ENCODE measurements at places on chromosomes 7 and 10.

GRCh38 chr7:67678419-67678818 is 681.8 kb downstream of the TYW1 start:
- no peak for DNase-seq

DNA sequence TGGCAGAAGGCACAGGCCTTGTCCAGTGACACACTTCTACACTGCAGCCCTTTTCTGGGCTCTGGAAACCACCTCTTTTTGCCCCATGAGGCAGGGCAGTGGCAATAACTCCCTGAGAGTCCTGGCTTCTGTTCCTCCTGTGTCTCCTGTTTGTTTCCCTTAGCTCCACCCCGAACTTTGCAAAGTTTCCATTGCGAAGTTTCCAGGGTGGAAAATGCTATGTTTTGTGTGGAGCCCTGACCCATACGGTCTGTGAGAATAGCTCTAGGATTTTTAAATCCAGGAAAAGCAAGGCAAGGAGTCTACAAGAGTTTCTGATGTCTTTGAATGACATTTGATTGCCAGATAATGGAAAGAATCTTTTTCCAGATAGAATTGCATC is 92.2 kb upstream of the AKR1E2 start:
- DNase-seq = no peak

DNA sequence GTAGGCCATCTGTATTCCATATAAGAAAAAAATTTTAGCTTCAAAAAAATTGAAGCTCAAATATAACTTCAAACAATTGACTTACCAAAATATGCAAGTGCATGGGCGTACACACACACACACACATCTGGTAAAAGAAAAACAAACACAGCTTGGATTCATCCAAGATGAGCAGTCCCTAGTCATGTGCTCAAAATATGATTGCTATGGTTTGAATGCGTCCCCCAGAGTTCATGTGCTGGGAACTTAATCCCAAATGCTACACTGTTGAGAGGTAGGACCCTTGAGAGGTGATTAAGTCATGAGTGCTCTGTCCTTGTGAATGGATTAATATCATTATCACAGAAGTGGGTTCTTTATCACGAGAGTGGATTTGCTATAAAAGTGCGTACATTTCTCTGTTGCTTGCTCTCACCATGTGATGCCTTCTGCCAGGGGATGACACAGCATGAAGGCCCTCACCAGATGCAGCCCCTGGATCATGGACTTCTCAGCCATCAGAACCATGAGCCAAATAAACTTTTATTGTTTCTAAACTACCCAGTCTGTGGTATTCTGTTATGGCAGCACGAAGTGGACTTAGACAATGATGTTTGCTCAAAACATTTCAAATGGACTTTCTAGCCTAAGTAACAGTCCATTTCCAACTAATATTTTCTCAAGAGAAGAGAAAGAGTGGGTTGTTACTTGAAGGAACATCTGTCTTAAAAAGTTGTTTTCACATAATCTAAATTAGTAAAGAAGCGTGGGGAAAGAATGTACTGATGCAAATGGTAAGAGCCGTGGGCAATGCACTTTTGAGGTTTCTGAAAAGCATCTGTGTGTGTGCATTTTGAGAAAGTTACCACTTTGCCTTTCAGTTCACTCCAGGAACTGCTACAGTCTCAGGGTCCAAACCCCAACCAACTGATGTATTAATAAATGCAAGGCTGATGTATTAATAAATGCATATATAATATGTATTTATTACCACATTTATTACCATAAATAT is 15.1 kb upstream of the SVIL start:
- DNase-seq = no peak

DNA sequence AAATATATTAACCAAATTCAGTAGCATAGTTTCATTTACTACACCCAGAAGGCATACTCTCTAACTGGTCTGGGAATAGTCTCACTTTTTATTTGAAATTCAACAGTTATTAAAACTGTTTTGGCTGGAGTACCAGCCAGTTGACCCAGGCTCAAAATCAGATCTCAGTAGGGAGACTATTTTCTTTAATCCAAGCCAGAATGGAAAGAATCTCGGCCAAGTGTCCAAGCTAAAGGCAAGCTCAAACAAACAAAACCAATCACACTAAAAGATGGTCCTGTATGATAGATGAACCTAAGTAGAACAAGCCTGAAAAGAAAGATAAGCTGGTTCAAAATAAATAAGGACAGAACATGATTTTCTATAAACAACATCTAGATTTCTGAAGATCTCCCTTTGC is 259.6 kb upstream of the POM121L12 start:
- DNase-seq = no peak

DNA sequence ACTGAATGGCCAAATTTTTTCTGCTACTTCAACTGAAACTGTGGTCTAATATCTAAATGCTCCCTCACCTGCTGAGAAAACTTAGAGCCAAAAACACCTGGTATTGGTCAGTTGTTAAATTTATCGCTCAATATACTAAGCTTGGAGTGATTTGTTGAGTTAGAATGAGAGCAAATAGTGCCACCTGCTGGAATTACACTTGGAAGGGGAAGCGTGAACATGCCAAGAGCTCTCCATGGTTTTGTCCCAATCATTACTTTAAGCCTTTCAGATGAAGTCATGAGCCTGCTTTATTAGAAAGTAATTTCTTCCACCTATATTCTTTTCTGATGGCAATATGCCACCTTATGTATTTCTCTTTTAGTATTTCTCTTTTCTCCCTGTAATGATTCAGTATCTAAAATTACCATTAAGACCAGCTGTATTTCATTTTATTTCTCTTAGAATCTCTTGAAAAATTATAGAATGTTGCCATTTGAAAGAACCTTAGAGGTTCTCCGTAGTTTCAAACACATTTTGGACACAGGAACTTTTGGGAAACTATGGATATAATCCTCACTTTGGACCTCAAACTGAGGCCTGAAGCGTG is 447.8 kb upstream of the C7orf33 start:
- no peak for DNase-seq

DNA sequence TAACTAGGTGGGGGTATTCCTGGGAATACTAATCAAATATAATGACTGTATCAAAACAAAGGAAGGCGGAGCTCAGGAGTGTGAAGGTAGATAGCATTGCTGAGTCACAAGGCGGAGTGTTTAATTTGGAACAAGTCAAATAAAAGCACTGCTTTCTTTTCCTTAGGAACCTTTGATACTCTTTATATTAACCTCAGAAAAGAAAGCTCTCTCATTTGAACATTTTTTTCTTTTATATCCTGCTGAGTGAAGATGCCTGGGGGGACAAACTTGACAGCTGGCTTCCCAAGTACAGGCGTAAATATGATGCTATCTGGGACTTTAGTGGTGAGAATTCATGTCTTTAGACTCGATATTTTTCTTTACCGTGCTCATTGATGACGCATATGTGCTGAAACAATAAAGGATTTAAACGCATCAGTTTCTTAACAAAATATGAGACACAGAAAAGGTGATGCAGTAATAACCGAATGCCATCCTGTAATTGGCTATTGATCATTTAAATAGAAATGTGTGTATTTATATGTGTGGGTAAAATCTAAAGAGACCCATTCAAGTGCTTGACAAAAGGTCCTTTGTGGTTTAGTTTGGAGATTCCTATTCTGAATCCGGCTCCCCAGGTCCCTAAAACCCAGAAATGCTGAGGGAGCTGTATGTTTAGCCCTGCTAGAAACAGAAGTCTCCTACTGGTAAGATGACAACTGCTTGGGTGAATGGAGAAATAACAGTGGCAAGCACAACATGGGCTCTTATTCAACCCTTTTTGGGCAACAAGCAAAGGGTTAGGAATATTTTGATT is 102.7 kb downstream of the PRTFDC1 start:
- DNase-seq = no peak

GRCh38 chr10:124530215-124530665 is 68.6 kb downstream of the LHPP start:
- peak; percentile 86 for DNase-seq

DNA sequence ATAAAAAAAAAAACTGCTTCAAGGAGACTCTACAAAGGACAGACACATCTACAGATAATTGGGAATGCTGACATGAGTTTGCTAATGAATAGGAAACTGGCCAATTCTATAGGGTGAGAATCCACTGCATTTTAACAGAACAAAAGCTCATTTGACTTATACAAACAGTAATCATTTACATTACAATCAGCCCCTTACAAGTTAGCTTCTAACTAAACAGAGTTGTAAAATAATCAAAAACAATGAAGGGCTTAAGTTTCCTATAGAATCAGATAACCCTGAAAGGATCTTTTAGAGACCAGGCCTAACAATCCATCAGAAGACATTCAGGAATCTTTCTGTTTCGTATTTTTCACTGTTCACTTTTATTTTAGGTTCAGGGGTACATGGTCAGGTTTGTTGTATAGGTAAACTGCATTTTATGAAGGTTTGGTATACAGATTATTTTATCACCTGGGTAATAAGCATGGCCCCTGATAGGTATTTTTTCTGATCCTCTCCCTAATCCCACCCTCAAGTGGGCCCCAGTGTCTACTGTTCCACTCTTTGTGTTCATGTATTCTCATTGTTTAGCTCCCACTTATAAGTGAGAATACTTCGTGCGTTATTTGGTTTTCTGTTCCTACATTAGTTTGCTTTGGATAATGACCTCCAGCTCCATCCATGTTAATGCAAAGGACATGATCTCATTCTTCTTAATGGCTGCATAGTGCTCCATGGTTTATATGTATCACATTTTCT is 131.3 kb upstream of the NOBOX start:
- DNase-seq = no peak

GRCh38 chr7:151426904-151427704 is 12.8 kb downstream of the CRYGN start:
- no peak for DNase-seq

DNA sequence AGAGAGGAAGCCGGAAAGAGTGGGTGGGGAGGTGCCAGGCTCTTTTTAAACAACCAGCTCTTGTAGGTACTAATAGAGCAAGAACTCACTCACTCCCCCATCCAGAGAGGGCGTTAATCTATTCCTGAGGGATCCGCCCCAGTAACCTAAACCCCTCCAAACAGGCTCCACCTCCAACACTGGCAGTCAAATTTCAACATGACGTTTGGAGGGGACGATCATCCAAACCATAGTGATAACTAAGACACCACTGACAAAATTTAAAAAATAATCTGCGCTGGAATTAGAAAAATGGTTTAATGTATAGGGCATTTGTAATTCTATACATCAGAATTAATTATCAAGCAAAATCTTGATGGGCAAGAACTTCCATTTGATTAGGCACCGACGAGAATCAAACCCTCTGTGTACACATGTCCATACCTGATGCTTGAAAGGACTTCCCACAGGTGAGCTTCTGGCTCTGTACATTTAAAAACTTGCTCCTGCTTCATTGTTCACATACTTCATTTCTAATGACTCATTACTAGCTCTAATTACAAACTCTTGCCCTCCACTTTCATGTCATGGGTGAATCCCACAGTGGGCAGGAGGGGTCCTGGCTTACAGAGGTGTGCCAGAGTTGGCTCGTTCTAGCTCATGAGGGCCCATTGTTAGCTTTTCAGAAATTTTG is 20.6 kb upstream of the KDM7A start:
- DNase-seq = no peak

- DNase-seq = no peak
Measured at GRCh38 chr10:17088118-17088806, 41.3 kb downstream of the CUBN start.

GRCh38 chr7:129779602-129780256 is 168.2 kb downstream of the NRF1 start:
- DNase-seq = no peak

DNA sequence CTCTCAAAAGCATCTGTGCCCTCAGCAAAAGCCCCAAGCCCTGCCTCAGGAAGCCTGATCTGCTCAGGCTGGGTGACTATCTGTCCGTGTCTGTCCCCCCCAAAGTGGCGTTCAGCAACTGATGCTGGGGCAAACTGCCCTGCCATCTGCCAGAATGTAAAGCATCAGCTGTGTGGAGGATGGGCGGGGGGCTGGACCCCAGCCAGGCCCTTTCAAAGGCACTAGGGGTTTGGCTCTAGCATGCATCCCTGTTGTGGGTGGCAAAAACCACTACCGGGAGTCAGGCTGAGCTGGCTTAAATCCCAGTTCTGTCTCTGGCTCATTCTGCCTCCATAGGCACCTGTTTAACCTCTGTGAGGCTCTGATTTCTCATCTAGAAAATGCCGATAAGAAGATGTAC is 35.5 kb downstream of the GPRIN2 start:
- DNase-seq = no peak

- DNase-seq = no peak
Measured at GRCh38 chr10:43964486-43964885, 315.8 kb upstream of the ZNF32 start.

- no peak for DNase-seq
Measured at GRCh38 chr7:51033727-51034520, 251.2 kb upstream of the GRB10 start.

GRCh38 chr10:110093722-110094121 is 85.9 kb downstream of the ADD3 start:
- DNase-seq = no peak

- no peak for DNase-seq
Measured at GRCh38 chr10:30387646-30388243, 38.7 kb upstream of the MTPAP start.

DNA sequence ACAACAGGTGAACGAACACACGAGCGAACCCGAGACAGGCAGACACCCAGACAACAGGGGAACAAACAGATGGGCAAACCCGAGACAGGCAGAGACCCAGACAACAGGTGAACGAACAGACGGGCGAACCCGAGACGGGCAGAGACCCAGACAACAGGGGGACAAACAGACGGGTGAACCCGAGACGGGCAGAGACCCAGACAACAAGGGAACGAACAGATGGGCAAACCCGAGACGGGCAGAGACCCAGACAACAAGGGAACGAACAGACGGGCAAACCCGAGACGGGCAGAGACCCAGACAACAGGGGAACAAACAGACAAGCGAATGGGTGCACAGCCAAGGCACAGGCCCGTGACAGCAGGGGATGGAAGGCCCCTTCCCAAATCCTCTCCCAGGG is 264.7 kb downstream of the ELFN1 start:
- DNase-seq = no peak

DNA sequence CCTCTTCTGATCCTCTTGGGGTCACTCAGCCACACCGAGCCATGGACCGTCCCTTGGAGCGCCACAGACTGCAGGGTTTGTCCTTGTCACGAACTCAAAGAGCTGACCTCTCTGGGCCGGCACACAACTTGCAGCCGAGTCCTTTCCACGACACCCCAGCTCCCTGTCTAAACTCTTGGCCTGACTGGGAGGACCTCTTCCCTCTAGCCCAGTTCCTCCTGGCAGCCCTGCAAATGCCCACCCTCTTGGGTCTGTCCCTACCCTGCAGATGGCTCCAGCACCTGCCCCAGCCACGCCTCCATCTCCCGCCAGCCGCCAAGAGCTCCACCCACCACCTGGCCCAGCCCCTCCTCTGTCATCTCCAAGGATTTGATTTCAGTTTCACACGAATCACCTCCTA is 339.2 kb downstream of the DNAJB6 start:
- no peak for DNase-seq

DNA sequence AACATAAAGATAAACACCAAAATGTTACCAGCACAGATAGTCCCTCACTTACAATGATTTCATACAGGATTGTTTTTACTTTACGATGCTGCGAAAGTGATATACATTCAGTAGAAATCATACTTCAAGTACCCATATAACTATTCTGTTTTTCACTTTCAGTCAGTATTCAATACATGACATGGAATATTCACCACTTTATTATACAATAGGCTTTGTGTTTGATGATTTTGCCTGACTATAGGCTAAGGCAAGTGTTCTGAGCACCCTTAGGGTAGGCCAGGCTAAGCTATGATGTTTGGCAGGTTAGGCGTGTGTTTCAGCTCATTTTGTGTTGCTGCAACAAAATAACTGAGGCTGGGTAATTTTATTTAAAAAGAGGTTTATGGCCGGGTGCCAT is 155.0 kb downstream of the RTKN2 start:
- no peak for DNase-seq

- DNase-seq = no peak
Measured at GRCh38 chr10:112689327-112690072, 242.5 kb downstream of the VTI1A start.

GRCh38 chr10:7316839-7317238 is 94.0 kb downstream of the SFMBT2 start:
- no peak for DNase-seq
